ENCODE measurements at places on chromosomes 1 and 21.

GRCh38 chr1:27031235-27032118, 18.8 kb upstream of the TENT5B start:
- DNase-seq = no peak

- no peak for DNase-seq
Observed at GRCh38 chr1:179177182-179177581, 52.3 kb downstream of the ABL2 start.

DNA sequence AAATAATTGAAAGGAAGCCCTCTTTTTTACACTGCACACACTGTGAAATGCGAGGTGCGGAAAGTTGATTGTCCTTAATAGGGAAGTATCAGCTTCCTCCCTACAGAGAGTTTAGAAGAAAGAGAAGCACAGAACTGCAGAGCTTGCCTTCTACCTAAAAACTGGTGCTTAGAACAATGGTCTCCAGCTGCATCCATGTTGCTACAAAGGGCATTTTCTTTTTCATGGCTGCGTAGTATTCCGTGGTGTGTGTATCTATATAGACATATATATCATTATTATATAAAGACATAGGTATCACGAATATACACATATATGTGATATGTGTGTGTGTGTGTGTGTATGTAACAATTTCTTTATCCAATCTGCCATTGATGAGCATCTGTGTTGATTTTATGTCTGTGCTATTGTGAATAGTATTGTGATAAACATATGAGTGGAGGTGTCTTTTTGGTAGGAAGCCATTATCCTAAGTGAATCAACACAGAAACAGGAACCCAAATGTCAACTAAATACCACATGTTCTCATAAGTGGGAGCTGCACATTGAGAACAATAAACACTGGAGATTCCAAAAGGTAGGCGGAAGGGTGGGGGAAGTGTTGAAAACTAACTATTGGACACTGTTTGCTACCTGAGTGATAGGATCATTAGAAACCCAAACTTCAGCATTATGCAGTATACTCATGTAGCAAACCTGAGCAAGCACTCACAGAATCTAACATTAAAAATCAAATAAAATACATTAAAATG, 290.0 kb upstream of the RUNX1 start:
- DNase-seq = no peak

- no peak for DNase-seq
Observed at GRCh38 chr1:186967656-186968394, 139.1 kb downstream of the PLA2G4A start.
